ENCODE measurements at places on chromosomes 1 and 21.
A peak's percentile ranks its signal among the peaks of the same experiment; 100 is the strongest.

- peak; percentile 1 for DNase-seq
Observed at GRCh38 chr21:14533499-14534428, 12.4 kb downstream of the SAMSN1 start.

GRCh38 chr1:160076295-160076694, 5.0 kb upstream of the KCNJ9 start:
- DNase-seq: peak; percentile 21

- DNase-seq: no peak
Observed at GRCh38 chr1:117076648-117077047, 16.5 kb downstream of the TTF2 start.

- no peak for DNase-seq
Observed at GRCh38 chr21:46265736-46266525, 19.5 kb downstream of the MCM3AP start.

- DNase-seq: peak; percentile 95
Observed at GRCh38 chr1:222167111-222167510, 380.8 kb downstream of the HHIPL2 start.
